ENCODE measurements at places on chromosomes 11 and 22.

DNA sequence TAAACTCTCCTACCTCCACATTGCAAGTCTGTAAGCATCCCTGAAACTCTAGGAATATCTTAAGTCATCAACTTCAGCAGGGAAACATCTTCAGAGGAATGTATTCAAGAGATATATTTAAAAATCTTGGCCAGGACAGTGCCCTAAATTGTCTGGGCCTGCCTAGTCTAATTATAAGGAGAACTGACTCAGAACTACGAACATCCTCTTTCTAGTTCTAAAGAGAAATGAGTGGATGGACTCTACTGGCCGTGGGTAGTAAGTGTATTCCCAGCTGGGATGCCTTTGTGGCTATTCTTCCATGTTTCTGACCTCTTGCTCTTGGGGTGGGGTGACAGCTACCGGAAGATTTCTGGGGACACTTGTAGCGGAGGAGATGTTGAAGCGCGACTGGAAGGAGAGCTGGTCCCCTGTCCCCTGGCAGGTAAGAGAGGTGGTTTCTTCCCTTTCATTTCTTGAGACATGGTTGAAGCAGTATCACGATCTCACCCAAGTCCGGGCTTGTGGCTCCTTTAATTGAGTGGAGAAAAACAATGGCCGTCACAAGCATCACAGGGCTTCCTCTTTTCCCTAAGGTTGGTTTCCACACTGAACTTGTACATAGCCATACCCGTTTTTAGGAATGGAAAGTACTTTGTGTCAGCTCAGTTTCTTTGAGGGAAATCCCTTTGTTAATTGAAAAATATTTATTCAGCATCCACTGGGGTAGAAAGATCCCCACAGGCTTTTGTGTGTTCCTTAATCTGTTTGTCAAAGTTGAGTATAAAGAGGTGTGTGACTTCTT, 97.7 kb upstream of the SORL1-AS1 start:
- peak; percentile 76 for DNase-seq

DNA sequence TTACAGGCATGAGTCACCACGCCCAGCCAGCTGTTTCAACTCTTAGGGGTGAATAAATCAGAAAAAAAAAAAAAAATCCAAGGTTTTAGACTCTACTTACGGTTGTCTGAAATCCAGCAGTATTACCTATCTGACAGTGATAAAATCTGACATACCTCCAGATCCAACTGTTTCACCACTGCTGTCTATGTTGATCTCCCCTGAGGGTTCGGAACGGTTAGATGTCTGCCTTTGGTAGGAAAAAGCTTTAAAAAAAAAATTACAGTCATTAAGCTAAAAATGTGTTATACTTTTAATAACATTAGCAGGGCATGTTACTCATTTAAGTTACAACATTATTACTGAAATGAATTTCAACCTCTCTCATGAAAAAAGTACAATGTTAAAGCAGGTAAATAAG, 21.1 kb downstream of the NCAPD3 start:
- no peak for DNase-seq

GRCh38 chr11:59175091-59175501, 3.2 kb downstream of the DTX4 start:
- DNase-seq, result no peak

DNA sequence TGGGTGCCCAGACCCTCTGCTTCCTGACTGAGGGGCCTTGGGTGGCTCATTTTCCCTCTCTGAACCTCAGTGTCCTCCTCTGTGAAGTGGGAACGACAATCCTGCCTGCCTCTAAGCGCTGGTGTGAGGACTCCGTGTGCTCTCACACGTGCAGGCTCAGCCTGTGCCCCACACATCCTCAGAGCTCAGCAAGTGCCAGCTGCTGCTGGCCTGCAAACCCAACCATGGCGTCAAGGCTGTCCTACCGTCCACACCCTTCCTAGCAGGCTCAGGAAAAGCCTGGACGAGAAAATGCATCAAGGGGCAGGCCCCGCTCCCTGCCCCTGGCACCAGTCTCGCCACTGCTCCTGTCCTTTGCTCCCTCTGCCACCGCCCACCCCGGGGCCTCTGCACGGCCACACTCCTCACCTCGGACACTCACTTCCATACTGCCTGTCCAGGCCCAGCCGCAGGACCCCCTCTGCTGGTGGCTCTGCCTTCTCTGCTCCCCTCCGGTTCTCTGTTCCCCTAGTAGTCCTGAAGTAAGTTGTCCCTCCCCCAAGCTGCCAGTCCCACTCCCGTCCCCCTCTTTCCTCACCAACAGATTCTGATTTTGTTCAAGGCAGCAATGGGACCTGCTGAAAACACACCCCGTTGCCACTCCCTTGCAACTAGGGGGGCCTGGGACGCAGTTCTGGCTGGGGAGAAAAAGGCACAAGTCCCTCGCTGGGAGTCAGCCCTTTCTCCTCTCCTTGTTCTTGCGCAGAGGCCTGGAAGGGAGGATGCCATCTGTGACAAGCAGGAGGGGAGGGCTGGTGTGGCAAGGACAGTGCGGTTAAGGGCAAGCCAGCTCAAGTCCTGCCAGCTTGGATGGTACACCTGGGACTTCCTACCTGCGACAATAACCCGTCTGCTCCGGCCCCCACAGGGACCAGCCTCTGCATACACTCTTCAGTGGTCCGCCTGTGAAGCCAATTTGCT, 62.2 kb downstream of the ARFGAP3 start:
- DNase-seq, result no peak

DNA sequence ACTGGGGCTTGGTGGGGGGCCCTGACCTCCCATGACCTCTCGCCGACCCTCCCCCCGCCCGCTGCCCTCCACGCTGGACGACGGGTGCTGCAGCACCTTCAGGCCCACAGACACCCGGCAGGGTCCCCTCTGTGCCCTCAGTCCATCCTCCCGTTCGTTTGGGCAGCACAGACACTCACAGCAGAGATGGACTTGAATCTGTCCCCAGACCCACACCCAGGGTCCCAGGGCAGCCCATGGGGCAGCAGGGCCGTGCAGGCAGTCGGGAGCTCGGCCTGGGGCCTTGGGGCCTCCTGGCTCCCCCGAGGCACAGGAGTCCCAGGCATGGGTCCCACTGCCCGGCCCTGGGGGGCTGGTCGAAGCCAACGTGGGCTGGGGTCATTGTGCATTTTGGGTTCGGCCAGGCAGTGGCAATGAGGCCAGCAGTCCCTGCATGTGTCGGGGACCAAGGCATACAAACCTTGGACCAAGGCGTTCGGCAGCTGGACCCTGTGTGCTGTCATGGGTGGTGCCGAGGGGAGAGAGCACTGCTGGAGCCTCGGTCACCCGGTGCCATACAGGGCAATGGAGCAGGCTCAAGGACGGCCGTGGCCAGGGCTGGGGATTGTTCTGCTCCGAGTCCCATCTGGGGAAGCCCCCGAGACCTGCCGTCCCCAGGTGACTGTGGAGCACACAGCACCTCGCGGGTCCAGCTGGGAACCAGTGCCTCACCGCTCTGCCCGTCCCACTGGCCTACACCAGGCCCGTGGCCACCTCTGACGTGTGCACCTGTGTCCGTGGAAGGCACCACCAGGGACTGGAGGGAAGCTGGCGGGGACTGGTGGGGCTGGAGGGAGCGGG, 19.3 kb upstream of the BRSK2 start:
- DNase-seq, result no peak

GRCh38 chr11:120704256-120704750, 192.8 kb downstream of the GRIK4 start:
- no peak for DNase-seq

- DNase-seq, result no peak
These were observed 196.3 kb downstream of the CTTN start for GRCh38 chr11:70594606-70595005.

DNA sequence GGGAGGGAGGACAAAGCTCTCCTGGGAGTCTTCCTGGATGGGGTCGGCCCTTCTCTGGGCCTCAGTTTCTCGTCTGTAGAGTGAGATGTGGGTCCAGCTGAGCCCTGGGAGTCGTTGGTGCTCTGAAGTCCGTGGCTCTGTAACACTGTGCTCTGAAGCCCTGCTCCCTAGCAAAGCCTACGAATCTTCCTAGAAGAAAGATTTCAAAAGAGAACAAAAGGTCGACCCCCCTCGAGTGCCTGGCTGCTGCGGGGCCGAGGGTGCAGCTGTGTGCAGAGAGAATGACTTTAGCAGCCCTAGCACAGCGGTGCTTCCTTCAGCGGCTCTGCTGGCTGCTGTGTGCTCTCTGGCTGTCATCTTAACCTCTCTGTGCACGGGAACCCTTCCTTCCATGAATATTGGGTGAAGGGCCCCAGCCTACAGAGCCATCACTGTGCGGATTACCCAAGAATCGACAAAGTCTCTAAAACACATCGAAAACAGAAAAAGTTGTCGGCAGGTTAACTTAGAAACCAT, 10.7 kb downstream of the ANO1 start:
- DNase-seq, result no peak

GRCh38 chr22:44664149-44664548, 37.9 kb upstream of the PRR5 start:
- peak; percentile 60 for DNase-seq

GRCh38 chr22:49727881-49728569, 99.6 kb downstream of the BRD1 start:
- DNase-seq, result no peak
